Activated T-helper 9 cell treated with anti-CD3 and anti-CD28 coated beads, Interleukin-2, amount 50 U/mL, for 16 hours (primary cell): ENCODE measurements at places on chromosomes 11 and 22.

GRCh38 chr11:128412847-128413791 lies 174.2 kb downstream of the ETS1 start:
- DNase-seq: no peak

GRCh38 chr11:12876988-12877387 lies 132.1 kb upstream of the RASSF10 start:
- no peak for DNase-seq

- no peak for DNase-seq
These were observed 49.2 kb upstream of the POU2AF1 start for GRCh38 chr11:111428113-111428876.

DNA sequence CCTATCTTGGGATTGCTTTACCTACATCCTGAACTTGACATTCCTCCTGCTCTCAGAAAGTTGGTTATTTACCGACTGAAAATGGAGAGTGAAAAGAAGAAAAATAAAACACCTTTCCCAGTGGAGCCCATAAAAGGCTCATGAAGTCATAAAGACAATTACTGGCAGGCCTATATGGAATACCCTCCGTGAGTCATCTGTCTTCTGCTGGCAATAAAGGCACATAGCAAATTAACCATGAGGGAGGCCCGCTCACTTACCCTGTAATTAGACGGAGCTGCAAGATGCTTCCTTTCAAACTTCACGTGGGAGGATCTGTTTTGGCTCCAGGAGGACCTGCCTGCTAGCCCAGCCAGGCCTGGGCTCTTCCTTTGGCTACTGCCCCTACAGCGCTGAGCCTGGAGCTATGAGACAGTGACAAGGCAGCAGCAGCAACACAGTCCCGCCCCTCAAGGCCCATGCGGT lies 540.4 kb downstream of the BUD13 start:
- DNase-seq: no peak

DNA sequence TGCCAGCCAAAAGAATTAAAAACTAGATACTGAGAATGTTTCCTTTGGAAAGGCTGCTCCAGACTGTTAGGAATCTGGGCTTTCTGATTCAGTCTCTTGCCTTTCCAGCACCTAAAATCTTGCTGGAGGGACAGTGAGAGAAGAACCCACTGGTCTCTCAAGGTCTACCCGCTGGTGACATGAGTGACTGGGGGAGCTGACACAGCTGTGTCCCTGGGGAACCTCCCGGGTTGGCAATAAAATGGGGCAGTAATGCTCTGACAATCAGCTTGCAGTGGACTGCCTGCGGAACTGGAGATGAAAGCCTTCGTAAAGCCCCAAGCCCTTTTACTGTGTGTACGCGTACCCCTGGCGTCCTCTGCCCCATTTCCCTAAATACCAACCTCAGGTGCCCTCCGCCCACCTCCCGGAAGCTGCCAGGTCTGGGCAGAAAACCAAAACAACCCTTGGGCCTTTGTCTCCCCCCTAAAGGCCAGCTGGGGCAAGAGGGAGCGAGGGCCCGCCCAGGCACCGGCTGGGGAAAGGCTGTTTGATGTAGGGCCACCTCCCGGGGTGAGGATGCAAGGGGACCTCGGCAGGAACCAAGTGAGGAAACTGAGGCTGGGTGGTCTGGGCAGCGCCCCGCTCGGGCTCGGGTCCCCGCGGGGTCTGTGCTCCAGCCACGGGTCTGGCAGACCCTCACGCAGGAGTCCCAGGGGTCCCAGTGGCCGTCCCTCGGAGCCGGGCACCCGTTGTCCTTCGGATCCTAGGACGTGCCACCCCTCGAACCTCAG lies 741 bp downstream of the CARS1 start:
- peak; percentile 27 for DNase-seq

- DNase-seq: no peak
These were observed 199.0 kb downstream of the GRIK4 start for GRCh38 chr11:120710354-120711131.

DNA sequence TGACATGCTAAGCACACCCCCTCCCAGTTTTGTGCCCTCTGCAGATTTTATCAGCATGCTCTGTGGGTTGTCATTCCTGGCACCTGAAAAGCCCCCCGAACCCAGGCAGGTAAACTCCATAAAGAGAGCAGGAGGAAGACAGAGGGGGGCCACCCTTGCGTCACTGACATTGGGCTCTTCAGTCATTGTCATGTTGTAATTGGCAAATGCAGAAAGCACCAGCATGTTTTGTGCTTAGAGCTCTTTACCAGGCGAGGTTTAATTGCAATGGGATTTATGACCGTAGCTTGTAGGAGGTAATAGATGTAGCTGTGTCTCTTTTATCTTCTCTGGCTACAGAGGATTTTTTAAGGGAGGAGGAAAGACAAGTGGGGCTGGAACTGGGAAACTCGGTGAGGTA lies 201.7 kb downstream of the GRIK4 start:
- DNase-seq: no peak

GRCh38 chr11:1750481-1750839 lies at the start of gene IFITM10:
IFITM10 (minus strand) TSS chr11:1750595; CDS start chr11:1750442, 153 bp downstream.
- no peak for DNase-seq

- no peak for DNase-seq
These were observed 84.9 kb downstream of the ATXN10 start for GRCh38 chr22:45756558-45756957.

DNA sequence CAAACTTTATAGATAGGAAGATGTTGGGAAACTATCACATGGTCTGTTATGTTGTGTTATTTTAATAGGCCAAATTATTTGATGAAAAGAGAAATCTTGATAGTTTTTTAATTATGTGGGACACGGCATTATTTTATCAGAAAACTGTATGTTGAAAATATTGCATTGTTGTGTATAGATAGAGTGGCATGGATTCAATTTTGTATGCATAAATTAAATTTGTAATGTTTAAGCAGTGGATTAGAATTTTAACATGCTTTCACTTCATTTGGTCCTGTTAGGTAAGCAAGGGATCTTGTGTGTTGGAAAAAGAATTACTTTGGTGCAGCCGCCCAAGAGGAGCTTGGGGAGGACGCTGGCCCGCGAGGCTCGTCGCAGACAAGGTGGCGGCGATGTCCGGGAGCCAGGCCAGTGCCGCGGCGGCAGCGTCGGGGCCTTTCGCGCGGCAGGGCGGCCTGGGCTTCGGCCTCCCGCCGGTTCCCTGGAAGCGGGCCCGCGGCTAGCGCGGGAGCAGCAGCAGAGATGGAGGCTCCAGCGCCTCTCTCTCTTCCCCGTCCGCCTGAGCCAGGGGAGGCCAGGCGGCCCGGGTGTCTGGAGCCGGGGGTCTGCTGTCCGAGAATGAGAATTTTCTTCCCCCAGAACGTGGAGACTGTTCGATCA lies 82.7 kb downstream of the GGT1 start:
- no peak for DNase-seq

- no peak for DNase-seq
These were observed 20.4 kb downstream of the RSPH14 start for GRCh38 chr22:23121424-23121823.
